ENCODE measurements at places on chromosomes 7 and 10.

DNA sequence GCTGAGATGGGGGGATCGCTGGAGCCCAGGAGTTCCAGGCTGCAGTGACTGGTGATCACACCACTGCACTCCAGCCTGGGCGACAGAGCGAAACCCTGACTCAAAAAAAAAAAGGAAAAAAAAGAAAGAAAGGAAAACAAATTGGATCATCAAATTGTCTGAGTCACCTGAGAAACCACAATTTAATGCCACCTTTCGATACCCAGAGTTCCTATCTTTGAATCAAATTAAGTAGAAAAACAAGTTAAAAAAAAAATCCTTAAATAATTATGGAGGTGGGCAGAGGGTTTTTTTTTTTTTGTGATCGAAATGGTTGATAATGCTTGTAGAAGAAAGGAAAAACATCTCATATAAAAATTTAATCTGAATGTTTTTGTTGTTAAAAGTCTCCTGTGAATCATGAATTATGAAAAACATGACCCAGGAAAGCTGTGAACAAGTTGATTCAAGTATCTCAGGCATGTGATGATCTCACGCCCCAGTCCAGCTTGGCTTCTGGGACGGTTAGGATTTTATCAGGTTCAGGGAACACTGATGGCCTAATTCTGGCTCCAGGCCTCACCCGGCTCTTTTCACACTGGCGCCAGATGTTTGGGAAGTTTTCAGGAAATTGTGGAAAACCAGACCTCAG lies 25.3 kb upstream of the CUX1 start:
- no peak for DNase-seq

DNA sequence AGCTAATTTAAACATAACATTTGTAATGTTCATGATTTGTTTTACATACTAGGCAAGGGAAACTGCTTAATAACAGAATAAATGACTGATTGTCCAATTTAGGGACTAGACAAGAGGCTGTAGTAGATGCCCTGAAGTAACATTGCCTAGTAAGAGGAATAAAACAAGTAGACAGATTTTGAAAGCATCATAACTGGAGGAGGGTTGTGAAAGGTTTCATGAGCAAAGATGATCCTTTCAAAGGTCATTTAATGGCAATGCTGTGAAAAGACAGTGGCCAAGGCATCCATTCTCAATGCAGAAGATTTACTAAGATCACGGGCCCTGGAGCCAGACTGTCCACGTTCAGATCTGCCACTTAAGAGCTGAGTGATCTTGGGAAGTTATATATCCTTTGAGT lies 44.8 kb upstream of the HHEX start:
- no peak for DNase-seq

GRCh38 chr7:159172400-159172799 lies 27.7 kb upstream of the VIPR2 start:
- DNase-seq: no peak

DNA sequence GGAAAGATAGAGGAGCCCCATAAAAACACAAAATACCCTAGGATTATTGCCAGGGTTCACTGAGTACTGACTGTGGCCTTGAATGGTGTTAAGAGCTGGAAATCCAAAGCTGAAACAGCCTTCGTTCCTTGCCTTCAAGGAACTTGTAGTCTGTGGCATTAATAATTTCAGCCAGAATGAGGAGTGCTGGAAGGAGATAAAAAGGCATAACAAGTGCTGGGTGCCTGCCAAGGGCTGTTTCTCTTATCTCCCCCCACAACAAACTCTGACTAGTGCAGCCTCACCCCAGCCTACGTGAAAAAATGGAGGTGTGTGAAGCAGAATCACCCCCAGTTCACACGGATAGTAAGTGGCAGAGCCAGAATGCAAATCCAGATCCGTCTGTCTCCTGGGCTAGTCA lies 199.1 kb upstream of the LYZL2 start:
- no peak for DNase-seq

DNA sequence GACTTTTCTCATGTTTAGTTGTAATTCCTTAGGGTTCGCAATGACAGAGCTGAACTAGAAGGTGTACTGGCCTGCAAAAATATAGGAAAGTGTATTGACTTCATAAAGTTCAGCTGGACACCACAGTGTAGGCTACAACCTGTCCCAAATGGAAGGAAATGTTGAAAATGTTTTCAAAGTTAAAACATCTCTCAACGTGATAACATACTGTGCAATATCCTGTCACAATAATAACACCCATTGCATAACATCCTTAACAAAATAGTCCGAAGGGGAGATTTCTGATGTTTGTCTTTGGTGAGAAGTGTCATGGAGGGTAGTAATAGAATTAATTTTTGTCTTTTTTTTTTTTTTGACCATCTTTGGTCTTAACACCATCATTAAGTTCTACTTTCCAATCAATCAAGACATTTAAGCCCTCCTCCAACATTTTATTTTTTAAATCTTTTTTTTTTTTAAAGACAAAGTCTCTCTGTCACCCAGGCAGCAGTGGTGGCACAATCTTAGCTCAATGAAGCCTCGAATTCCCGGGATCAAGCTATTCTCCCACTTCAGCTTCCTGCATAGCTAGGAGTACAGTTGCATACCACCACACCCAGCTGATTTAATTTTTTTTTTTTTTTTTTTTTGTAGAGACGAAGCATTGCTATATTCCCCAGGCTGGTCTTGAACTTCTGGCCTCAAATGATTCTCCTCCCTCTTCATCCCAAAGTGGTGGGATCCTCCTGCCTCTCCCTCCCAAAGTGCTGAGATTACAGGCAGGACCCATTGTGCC lies 45.7 kb downstream of the DYNC1I1 start:
- no peak for DNase-seq

DNA sequence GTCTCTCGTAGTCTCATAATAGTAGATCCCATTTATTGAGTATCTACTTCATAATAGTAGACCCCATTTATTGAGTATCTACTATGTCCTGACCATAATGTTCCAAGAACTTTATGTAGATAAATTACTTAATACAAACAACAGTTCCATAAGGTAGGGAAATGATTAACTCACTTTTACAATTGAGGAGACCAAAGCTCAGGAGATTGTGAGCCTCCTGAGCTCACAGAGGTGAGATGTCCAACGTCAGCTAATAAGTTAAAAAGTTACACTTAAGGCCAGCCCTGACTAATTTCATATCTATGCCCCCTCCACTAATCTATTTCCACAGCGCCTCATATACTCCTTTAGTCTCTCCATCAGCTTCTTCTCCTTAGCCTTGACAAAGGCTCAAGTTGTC lies 17.5 kb upstream of the GGCT start:
- DNase-seq: no peak

GRCh38 chr10:49534670-49535381 lies 4.1 kb downstream of the ERCC6 start:
- DNase-seq: no peak

DNA sequence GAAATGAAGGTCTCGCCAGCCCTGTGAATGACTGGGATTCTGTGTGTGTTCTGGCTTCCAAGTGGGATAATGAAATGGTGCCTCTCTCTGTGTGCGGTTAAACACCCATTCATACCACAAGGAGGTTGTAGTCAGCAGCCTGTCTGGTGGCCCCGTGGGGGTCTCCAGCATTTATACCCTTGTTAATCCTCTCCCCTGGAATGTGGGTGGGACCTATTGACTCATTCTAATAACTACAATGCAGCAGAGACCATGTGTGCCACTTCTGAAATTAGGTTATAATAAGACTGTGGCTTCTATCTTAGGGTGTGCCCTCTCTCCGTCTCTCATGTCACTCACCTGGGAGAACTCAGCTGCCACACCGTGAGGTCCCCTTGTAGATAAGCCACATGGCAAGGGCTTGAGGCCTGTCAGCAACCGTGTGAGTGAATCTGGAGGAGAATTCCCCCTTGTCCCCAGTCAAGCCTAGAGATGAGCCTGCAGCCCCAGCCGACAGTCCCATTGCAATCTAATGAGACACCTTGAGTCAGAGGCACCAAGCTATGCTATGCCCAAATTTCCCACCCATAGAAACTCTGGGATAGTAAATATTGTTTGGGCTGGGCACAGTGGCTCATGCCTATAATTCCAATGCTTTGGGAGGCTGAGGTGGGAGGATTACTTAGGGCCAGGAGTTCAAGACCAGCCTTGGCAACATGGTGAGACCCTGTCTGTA lies 106.8 kb downstream of the GALNT17 start:
- DNase-seq: no peak

GRCh38 chr7:16646472-16647072 lies 591 bp downstream of the BZW2 start:
- DNase-seq: no peak

DNA sequence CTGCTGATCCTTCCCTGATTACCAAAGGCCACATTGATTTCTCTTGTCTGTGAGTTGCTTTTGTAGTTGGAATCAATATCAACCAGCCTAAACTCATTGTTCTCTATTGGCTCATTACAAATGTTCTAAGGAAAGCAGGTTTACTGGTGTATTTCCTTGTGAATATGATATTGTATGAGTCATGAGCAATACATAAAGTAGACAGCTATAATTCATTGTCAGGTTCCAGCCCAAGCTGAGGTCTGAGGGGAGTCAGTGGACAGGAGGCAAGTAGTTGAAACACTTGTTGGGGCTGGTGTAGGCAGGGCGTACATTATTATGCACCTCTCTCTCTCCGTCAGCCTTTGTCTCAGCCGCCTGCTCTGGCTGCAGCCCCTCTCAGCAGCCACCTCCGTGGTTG lies 451.7 kb downstream of the IPMK start:
- no peak for DNase-seq

GRCh38 chr7:139913021-139913844 lies 84.2 kb downstream of the TBXAS1 start:
- DNase-seq: no peak

DNA sequence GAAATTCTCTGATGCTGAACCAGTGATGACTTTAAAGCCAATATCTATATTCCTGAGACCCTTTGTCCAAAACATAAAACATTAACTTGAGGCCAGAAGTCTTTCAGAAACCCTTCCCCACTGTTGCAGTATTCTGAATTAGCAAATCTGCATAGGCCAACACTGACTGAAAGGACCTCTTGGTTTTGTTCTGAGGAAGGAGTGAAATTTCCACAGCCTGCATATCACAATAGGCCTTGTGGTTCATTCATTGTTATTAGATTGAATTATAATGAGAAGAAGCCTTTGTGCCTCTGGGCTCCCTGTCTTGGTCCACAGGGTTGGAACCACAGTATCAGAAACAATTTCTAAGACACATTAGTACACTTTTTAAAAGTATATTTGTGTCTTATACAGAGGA lies 90.3 kb downstream of the CCNY start:
- DNase-seq: no peak

DNA sequence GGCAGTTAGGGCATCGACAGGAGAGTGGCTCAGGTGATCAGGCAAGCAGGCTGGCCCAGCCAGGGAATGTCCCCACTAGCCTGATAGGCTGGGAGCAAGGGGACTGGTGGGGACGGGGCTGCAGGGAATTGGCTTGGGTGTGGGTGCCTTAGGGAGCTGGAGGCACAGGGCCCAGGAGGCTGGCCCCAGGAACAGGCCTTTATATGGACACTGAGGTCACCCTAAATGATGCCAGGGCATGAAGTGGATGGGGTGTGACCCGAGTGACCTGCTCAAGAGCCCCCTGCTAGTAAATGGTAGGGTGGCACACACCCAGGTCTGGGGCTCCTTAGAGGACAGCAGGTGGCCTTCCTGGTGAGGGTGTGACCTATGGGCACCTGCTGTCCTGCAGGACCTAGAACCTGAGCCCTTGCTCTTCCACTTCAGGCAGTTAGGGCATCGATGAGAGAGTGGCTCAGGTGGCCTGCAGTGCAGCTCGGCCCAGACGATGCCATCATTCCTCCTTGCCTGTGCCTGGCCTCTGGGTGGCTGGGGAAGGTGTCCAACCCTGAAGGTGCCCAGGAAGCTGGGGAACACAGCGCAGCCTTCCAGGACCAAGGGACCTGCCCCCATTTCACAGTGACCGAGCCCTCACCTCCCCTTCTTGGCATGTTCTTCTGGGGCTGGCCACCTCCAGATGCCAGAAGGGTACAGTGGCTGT lies 51.7 kb upstream of the LEP start:
- no peak for DNase-seq

GRCh38 chr10:21603721-21604120 lies 69.7 kb downstream of the MLLT10 start:
- no peak for DNase-seq

DNA sequence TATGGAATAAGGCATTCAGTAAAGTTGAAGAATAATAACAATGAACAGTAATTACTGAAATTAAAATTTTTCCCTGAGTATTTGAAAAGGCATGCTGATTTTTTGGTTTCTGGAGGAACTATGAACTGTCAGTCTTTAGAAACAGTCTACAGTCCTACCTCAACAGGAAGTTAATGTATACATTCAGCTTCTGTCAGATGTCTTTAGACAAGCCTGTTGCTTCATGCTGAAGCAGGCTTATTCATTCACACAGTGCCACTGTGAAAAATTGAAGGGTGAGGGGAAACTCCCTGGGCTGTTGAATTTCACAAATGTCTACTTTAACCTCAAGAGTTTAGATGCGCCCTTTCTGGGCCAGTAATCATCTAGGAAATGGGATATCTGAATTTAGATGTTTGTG lies 3.5 kb downstream of the NRF1 start:
- DNase-seq: no peak

- DNase-seq: no peak
Measured at GRCh38 chr7:101957744-101958525, 140.5 kb downstream of the CUX1 start.

- no peak for DNase-seq
Measured at GRCh38 chr10:79165070-79165778, 96.5 kb downstream of the ZMIZ1 start.

DNA sequence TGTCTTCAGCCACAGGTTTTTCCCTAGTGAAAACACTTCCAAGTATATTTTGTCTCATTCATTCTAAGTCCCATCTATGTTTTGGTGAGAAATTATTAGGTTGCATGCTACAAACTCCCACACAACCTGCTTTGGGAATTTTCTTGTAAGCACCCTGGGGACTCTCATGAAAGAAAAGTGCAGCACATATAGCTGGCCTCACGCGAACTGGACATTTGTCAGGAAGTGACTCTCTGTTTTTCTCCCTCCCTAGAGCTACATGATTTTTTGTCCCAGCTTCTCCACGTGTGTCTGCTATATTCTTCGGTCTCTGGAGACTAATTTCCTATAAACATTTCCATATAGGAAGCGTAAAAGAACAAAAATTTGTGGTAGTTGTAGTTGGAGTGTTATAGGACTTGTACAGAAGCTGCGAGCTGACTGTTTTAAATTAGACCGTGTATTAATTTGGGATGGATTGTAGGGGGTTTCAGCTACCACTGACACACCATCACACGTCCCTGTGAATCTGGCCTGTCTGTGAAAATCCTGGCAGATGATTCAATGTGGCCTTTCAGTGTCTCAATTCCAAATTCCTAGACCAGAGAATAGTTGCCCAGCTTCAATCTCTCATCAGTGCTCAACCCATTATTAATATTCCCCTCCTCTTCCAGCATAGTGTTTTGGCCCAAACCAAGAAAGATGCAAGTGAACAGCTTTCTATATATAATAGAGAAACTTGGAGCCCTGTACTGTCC lies 40.2 kb downstream of the ARL4A start:
- DNase-seq: no peak

Measured in activated naive CD4-positive, alpha-beta T cell (primary cell).